IMR-90 (cell line): ENCODE measurements at places on chromosomes 6 and 20.

GRCh38 chr20:21982559-21982958, 277.1 kb downstream of the PAX1 start:
- DNase-seq, result no peak

GRCh38 chr6:37285861-37286311, 27.9 kb upstream of the TMEM217 start:
- DNase-seq, result no peak

DNA sequence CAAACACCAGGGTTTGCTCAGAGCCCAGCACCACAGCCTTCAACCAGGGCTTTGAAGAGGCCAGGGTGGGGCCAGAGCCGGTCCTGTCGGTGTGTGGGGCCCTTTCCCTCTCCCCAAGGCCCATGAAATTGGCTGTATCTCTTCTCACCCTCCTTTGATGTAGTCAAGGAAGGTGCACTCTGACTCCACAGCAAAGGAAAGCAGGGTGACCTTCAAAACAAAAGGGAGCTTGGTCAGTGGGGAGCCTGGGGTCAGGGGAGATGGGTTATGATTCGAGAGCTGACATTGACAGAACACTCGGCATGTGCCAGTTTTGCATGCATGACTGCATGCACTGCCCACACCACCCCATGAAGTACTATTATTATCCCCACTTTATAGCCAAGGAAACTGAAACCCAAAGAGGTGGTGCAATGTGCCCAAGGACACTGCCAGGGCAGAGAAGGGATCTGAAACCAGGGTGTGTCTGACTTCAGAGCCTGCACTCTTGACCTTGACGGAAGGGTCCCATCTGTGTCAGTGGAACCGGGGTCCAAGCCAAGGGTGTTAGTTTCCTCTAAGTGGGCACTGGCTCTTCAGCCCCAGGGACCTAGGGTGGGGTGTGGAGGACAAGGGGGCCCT, 55.4 kb downstream of the RAB44 start:
- DNase-seq, result no peak

DNA sequence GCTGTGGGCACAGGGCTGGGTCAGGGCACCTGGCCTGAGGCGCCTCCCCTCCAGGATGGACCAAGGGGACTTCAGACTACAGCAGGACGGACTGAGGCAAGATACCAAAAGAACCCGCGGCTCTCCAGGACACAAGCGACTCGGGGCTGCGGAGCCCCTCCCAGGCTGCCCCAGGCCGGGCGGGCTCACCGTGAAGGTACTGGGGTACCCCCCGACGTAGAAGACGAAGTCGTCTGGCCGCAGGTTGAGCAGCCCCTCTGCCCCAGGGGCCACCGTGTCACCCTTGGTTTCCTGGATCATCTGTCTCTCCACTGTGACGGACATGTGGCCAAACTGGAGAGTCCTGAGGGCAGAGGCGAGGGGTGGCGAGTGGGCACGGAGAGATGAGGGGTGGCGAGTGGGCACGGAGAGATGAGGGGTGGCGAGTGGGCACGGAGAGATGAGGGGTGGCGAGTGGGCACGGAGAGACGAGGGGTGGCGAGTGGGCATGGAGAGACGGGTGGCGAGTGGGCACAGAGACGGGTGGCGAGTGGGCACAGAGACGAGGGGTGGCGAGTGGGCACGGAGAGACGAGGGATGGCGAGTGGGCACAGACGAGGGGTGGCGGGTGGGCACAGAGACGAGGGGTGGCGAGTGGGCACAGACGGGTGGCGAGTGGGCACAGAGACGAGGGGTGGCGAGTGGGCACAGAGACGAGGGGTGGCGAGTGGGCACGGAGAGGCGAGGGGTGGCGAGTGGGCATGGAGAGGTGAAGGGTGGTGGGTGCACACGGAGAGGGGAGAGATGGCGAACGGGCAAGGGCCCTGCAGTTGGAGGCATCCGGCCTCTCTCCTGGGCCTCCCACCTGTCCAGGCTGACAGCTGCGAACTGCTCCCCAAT, 10.9 kb downstream of the ADRM1 start:
- no peak for DNase-seq

DNA sequence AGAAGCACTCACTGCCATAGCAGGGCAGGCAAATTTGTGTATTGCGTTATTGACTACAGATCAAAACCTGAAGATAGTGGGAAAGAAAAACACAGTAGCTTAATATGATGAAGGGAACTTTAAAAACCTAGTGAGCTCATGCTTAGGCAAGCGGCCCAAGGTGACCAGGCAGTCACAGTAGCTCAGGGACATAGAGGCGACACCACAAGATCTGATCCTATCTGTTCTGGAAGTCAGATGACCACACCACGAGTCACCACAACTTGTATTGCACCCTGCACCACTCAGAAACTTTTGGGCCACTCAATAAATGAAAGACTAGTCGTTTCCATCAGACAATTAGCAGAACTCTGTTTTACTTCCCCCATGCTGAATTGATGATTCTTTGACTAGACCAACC, 4.9 kb downstream of the CLIC5 start:
- no peak for DNase-seq

DNA sequence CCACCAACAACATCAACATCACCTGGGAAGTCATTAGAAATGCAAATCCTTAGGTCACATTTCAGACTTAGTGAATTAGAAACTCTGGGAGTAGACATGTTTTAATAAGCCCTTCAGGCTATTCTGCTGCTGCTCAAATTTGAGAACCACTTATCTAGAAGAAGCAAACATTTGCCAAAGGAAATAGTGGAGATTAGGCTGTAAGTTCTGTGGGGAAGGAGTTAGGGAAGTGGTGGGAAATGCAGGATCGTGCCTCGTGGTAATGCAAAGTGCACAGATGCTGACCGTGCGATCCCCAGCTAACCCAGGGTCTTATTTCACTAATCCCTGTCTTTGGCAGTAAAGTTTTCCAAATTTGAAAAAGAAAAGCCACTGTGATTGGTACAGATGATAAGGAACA, 328.5 kb downstream of the EPM2A start:
- DNase-seq, result no peak

DNA sequence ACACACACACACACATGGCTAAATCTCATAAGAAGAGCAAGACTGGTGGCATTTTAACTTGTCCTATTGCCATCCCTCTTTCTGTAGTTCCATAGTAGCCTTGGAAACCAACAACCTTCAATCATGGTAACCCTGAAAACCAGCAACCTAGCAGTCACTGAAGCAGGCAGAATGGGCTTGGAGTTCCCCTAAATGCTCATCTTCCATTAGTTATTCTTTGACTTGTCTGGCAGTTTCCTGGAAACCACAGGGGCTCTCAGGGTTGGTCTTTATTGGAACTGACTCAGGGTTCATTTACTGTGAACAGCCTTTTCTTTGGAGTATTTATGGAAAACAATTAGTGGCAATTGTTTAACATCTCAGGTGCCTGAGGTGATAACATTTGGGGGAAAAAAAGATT, 19.4 kb upstream of the BRPF3 start:
- DNase-seq, result no peak

DNA sequence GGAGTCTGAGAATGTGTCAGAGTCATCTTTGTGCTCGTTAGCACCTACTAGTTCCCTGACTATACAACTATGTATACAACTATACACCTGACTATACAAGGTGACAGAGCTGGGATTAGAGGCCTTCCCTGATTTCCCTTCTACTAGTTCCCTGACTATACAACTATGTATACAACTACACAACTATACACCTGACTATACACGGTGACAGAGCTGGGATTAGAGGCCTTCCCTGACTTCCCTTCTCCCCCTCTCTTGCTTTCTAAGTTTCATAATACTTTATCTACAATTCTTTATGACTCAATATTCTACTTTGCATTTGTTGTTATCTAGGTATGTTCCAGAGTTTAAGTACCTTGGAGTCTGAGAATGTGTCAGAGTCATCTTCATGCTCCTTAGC, 68.0 kb downstream of the HS3ST5 start:
- no peak for DNase-seq

- peak; percentile 70 for DNase-seq
Measured at GRCh38 chr20:51306521-51307358, 235.8 kb downstream of the NFATC2 start.

GRCh38 chr20:24095756-24096155, 107.2 kb upstream of the GGTLC1 start:
- DNase-seq, result no peak

DNA sequence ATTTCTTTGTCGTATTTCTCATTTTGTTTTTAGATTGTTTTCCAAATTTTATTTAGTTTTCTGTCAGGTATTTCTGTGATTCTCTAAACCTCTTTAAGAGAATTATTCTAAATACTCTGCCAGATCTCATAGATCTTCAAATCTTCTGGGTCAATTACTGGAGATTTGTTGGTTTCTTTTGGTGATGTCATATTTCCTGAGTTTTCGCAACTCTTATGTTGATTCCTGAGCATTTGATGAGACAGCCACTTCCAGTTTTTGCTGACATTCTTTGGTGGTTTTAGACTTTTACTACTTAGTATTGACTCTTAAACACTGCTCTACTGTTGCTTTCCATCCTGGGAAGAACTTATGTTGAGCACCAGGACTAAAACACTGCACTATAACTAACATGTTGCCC, 21.9 kb downstream of the ADGB start:
- DNase-seq, result no peak

GRCh38 chr6:15380351-15380750, 134.5 kb downstream of the JARID2 start:
- DNase-seq, result no peak

GRCh38 chr6:76490456-76490855, 418.0 kb upstream of the IMPG1 start:
- no peak for DNase-seq

GRCh38 chr6:154920495-154921200, 74.5 kb upstream of the TIAM2 start:
- no peak for DNase-seq

DNA sequence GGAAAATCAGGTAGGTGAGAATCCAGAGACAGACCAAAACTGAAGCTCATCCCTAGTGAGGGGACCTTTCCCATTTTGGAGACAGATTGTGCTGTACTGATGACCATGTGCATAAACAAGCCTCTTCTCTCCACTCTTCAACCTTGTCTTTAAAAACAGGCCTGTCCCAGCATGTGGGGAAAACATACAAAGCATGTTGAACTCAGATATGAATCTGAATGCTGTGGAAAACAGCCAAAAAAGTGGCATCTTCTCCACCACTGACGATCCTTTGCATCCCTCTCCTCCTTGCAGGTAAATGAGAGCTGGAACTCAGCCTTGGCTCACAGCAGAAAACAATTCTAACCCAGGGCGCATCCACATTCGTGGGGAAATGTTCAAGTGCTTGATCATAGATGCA, 123.7 kb upstream of the FOXQ1 start:
- DNase-seq, result no peak

DNA sequence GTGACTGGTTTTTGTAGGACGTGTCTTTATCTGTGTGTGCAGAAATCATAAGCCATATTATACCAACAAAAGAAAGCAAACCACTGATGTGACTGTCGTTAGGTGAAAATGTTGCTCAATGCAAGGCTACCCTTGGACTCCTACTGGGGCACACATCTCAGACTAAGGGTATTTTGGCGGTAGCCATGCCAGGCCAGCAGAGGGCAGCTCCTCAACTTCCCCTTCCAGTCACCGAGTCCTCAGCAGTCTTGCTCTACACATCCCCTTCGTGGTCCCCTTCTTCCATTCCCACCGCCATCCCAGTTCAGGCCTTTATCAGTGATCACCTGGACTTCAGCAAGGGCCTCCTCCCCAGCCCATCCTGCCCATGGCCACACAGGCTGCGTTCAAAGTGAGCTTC, 113.7 kb upstream of the GGTLC1 start:
- no peak for DNase-seq

GRCh38 chr20:63322146-63322932, 29.4 kb downstream of the COL20A1 start:
- no peak for DNase-seq

- no peak for DNase-seq
Measured at GRCh38 chr6:8064638-8065518, 689 bp upstream of the BLOC1S5 start.

DNA sequence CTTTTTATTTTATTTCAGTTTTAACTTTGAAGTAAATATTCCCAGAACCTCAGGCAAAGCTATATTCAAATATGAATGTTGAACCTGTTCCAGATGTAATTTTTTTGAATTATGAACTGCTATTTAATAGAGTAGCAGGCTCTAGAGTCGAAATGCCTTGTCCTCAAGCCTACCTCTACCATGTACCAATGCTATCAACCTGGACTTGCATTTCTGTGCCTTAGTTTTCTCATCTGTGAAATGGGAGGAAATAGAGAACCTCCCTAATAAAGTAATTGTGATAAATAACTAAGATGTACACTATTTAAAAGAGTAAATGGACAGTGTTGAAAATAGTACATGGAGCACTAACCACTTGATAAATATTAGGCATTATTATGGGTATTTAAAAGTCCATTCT, 551.6 kb upstream of the JARID2 start:
- DNase-seq, result no peak

DNA sequence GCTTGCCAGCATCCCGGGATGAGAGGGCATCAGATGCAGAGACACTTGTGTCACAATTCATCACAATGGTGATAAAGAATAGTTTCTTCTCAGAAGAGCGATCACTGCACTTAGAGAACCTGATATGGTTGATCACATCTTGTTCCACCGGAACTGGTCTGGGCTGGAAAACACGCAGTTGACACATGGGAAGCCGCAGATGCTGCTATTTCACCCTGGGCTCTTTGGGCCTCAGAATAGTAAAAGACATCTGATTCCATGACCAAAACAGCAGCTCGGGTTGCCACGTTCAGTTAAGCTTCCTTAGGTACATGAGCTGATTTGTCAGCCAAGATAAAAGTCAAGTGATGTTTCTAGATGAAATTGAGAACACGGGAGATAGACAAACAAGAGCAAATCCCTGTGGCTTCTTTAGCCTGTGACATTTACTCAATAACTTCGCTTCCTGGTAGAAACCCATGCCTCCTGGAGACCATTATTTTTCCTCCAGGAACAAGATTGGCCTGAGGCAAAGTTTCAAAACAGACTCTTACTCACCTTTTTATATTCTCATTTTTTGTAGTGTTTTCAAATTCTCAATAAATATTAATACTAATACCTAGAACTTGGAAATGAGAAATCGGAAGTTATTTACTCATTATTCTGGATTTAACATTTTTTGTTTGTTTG, 59.4 kb downstream of the TRMT6 start:
- DNase-seq, result no peak

- DNase-seq, result no peak
Measured at GRCh38 chr6:73258721-73259120, 4.3 kb downstream of the KHDC1 start.

DNA sequence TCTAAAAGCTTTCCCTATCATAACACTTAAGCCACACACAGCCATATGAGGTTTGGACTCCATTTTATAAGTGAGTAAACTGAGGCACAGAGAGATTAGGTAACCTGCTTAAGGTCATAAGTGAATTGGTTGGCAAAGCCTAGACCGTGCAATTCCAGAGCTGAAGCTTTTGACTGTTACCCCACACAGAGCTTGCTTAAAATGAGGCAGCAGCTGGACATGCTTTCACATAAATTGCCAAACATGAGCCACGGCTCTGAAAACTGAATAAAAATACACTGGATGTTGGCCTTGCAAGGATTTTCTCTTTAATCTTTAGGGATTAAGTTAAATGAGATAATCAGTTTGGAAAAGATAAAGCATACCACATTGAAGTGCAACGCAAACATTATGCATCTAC, 2.5 kb downstream of the RIPOR2 start:
- no peak for DNase-seq

- no peak for DNase-seq
Measured at GRCh38 chr6:106490436-106490835, 129.9 kb downstream of the CRYBG1 start.
